ENCODE measurements at places on chromosomes 16 and 17.

DNA sequence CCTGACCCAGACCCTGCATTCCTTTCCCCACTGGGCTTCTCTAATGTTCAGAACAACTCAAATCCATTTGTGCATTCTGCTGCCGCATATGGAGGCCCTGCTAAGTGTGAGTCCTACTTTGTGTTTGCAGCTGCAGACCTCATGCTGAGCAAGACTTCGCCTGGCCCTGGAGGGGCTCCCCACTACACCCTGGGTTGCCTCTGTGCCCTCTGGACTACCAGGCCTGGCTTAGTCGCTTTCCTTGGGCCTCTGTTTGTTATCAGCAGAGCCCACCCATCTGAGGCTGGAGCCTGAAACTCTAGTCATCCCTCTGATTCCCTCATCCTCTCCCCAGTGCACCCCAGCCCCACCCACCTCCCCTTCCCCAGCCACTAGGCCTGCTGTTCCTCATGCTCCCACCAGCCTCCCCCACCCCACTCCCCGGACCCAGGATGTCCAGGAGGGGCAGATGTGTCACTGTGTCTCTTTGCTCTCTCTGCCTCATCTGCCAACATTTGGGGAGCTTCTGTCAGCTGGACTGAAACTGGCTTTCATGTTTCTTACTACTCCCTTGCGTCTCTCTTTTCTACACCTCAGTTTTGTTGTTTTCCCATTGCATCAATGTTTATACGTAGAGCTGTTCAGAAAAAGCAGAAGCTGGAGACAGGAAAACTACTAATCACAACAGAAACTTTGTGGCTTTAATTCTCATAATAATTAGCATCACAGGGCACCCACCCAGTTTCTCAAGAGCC lies 17.9 kb upstream of the CD300E start:
- DNase-seq: no peak

GRCh38 chr16:27822996-27823395 lies 240.5 kb downstream of the GSG1L start:
- no peak for DNase-seq

GRCh38 chr16:75805946-75806345 lies 79.7 kb upstream of the CPHXL start:
- no peak for DNase-seq

DNA sequence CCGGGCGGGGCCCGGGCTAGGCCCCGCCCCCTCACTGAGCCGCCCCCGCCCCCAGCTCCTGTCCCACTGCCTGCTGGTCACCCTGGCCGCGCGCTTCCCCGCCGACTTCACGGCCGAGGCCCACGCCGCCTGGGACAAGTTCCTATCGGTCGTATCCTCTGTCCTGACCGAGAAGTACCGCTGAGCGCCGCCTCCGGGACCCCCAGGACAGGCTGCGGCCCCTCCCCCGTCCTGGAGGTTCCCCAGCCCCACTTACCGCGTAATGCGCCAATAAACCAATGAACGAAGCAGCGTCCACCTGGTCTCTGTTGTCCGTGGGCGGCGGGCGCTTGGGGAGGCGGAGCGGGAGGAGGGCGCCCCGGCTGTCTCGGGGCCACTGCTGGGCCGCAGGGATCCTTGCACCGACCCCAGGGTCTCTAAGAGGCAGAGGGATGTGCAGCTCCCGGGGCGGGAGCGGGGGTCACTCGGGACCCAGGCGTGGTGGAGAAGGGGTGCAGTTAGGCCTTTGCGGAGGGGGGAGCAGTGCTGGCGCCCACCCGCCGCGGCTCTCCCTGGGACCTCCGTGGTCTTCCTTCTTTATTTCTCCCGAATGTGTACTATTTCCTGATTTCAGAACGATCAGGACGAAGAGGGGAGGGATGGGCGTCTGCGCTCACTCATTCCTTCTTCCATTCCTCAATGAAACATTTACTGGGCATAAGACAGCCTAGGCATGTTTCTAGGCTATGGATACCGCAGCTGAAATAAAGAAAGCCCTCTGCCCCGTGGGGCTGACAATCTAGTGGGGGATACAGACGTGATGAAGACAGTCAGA lies 2.0 kb downstream of the HBZ start:
- no peak for DNase-seq

DNA sequence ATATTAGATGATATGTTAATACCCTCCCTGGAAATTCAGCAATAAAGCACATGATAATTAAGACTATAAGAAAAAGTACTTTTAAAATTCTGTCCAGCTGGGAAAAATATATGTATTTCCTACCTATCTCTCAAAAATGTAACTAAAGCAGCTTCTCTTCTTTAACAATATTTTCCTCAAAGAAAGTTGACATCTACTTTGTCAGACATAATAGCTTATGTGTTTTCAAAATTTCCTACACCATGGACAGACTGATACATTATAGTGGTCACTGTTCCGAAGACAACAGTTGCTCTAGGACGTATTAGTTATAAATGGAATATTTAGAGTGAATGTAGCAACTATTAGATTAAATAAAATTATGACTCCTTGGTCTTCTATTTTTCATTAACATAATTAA lies 131.4 kb upstream of the NACA2 start:
- no peak for DNase-seq

DNA sequence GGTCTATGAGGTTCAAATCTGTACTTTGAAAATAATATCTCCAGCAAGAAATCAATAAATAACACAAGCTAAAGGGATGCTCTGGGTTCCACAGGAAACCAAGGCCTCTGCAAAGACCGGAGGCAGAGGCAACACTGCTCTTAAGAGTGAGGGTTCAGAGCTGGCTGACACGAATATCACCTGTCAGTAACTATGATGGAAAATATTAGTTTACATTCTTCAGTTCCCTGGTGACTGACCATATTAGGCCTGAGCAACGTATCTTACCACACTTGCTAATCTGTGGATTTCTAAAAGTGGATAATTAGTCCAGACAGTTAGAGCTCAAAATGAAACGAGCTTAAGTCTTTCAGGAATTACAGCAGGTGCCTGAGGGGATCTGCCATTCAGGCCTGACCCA lies 459.3 kb downstream of the HS3ST3B1 start:
- DNase-seq: no peak

DNA sequence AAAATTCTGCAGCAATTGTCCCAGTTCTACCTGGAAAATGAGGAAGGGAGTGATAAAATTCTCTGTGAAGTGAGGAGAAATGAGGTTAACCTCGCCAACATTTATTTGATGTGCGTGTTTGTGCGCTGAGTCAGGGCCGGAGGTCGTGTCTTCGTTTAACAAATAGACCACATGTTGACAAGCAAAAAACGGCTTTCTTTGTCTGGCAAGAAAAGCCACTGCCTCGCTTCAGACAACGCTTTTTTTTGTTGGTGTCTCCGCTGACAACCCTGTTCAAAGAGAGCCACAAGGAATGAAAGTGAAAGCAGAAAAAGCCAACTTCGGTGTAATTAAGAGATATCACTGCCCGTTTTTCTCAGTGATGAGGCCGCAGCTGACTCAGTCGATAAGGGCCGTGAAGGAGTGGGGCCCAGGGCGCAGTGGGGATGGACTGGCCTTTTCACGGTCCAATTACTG lies 510.6 kb downstream of the CDH13 start:
- DNase-seq: peak; percentile 56

GRCh38 chr17:11130367-11130766 lies 110.6 kb upstream of the SHISA6 start:
- DNase-seq: no peak

- no peak for DNase-seq
Measured at GRCh38 chr16:27199736-27200135, 3.6 kb upstream of the KDM8 start.

- DNase-seq: peak; percentile 82
Measured at GRCh38 chr16:75319513-75320411, 68.3 kb upstream of the BCAR1 start.

DNA sequence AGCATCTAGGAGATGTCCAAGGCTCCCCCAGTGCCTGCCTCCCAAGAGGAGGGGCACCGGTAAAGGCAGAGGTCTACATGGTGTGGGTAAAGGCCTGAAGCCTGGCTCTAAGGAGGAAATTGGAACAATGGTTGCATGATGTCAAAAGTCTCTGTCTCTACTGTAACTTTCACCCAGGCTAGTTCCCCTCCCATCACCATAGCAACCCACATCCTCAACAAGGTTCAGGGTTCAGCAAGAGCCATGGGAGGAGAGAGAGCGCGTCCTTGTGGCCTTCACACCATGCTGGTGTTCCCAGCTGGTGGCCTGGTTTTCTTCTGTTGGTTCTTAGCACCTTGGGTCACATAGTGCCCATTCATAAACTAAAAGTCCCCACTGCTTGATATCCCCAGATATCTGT lies 196.7 kb upstream of the CDH5 start:
- DNase-seq: no peak

DNA sequence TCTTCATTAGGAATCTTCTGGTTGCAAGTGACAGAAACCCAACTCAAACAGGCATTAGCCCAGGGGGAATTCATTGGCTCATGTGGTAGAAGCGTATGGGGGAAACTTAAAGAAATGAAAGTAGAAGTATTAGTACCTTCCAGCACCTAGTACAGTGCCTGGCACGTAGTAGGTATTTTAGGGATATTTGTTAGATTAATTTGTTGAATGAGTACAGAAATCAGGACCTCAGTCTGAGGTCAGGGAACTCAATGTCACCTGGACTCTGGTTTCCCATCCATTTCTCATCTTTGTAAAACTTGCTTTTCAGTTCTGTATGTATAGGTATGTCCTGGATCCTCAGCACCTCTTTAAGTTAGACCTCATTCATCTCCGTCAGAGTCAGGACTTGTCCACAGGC lies 32.5 kb downstream of the TMC5 start:
- no peak for DNase-seq

GRCh38 chr17:36598951-36599401 lies 2.4 kb upstream of the MRM1 start:
- DNase-seq: no peak

DNA sequence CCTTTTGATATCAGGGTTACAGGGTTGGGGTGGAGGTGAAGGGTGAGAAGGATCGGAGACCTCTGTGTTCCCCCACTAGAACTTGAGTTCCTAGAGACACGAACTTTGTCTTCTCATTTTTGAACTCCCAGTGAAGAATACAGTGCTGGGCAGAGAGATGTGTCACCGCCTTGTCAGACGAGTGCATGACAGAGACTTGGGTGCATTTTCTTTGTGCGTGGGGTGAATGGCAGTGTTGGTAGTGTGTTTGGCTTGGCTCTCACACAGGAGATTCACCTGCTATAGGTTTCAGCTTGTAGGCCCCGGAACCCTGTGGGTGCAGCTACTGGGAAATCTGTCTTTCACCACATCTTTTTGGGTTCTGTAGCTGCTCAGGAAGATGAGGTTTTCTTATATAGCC lies 40.0 kb upstream of the CCR7 start:
- no peak for DNase-seq

DNA sequence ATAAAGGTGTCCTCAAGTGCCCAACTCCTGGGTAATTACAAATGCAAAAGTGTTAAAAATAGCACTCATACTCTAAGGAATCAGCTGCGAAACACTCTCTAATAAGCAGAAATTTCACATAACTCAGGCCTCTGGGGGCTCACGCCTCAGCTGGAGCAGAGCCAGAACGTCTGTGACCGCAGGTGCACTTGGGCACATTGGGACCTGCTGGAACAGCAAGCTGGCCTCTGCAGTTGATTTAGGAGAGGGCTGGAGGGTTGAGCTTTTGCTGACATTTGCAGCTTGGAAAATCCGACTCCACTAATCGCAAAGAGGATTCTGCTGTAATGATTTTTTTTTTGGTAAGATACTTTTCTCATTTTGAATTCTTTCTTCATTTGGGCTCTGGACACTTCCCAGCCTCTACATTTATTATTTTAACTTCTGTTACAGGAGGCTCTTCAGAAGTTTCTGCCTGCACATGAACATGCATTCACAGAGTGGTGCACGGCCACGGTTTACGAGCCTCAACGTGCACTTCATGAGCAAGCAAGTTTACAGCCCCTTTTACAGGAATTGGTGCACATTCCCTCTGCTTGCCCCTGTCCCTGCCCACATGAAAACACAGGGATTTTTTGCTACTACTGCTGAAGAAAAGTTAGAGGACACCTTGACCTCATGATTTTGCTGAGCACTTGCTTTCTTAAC lies 4.1 kb upstream of the SNTB2 start:
- DNase-seq: no peak

GRCh38 chr16:58970775-58971174 lies 236.7 kb upstream of the GOT2 start:
- DNase-seq: no peak

- DNase-seq: no peak
Measured at GRCh38 chr16:66903544-66904427, 14.9 kb downstream of the CDH16 start.

GRCh38 chr17:78105101-78105500 lies 23.5 kb downstream of the TMC6 start:
- DNase-seq: no peak

DNA sequence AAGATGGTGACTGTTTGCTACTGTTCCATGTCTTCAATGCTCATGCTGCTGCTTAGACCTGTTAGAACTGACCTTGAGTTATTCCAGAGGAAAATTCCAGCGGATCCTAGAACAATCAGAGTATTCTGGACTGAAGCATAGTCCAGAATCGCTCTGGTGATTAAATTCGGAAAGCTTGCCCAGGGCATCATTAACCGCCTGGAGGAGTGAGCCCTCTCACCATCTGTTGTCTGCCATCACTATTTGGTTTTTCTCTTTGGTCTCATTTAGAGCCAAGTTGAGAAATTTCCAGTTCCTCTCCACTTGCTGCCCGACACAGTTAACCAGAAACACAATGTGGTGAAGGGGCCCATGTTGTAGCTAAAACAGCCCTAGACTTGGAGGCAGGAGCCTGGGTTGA lies 104.1 kb downstream of the BMERB1 start:
- DNase-seq: no peak

DNA sequence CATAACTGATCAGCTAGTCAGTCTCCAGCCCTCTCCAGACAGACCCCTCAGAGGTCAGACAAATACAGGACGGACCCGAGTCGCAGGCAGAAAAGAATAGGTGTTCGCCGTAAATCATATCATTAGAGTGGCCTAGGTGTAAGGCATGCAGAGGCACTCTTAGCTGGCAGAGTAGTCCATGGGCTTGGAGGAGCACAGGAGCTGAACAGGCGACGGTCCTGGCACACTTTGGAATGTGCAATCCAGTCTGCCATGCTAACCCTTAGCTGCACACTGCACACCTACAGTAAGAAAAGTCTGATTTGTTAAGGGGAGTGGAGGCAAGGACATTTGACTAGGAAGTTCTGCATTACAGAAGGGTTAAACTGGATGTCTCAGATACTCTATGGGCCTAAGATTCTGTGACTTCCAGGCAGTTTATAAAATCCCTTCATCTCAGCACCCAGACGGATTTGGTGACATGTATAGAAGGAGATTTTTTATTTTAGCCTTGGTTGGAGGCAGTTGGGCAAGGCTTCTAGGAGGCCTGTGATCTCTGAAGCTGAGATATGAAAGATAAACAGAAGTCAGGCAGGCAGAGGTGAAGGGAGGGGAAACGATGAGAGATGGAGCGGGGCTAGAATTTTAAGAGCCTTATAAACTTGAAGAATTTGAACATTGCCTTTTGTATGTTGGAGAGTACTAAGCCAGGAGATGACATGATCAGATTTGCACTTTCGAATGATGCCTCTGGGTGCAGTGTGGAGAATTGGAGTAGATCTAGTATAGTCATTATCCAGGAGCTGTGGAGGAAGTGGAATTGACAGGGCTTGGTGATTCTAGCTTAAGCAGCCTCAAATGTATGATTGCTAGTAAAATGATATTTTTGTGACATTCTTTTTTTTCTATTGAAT lies 34.6 kb upstream of the SLC5A11 start:
- no peak for DNase-seq

GRCh38 chr17:67443931-67444595 lies 67.0 kb downstream of the PITPNC1 start:
- DNase-seq: peak; percentile 53

GRCh38 chr17:77555741-77556291 lies 402.7 kb upstream of the TNRC6C start:
- no peak for DNase-seq

GRCh38 chr16:26316683-26317464 lies 625.1 kb downstream of the HS3ST4 start:
- DNase-seq: no peak

GRCh38 chr17:33218698-33219601 lies 74.1 kb downstream of the ASIC2 start:
- no peak for DNase-seq
